ENCODE measurements at places on chromosomes 13 and 19.

- DNase-seq, result peak; percentile 22
Measured at GRCh38 chr13:29946093-29946492, 95.7 kb upstream of the UBL3 start.

GRCh38 chr19:1038978-1039645 is 795 bp upstream of the ABCA7 start:
- no peak for DNase-seq

DNA sequence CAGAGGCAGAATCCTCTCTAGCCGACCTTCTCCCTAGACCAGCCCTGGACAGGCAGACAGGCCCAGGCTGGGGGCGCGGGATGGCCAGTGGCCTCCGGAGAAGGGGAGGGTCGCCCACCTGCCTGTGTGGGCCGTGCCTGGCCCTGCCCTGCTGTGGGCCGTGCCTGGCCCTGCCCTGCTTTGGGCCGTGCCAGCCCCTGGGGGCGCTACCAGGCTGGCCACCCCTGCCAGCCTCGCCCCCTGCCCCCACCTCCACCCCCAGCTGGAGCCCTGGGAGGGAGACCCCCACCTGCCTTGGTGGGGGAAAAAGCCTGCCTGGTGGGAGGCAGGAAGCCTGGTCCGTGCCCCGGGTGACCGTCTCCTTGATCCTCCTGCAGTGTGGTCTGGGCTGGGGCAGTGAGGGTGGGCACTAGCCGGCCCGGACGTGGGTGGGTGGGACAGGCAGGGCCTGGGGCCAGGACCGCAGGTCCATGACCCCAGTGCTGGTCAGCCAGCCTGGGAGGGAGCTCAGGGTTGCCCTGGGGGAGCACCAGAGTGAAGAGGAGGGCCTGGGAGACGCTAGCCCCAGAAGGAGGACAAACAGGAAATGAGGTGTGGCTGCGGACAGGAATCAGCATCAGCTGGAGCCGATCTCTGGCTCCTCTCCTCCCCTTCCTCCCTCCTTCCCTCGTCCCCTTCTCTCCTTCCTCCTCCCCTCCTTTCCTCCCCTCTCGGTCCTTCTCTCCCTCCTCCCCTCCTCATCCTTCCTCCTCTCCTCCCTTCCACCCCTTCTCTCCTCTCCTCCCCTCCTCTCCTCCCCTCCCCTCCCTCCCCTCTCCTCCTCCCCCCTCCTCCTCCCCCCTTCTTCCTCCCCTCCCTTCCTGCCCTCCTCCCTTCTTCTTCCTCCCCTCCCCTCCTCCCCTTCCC is 5.1 kb upstream of the MKNK2 start:
- no peak for DNase-seq

DNA sequence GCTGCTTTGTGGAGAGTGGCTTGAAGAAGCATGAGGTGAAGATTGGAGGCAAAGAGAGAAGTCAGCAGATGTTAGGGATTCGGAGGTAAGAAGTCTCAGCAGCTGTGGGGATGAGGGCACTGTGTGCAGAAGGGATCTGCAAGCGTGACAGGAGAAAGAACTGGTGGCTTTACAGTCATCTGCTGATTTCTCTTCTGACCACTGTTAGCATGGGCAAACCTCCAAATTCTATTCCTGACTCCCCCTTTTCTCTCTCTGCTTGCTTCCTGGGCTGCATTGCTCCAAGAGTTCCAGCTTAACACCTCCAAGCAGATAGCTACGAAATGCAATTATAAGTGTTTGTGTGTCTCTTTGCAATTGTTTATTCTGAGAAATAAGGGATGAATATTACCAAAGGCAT is 159.6 kb downstream of the GGACT start:
- DNase-seq, result no peak

- DNase-seq, result peak; percentile 80
Measured at GRCh38 chr13:39612023-39612637, 9.1 kb upstream of the LHFPL6 start.

DNA sequence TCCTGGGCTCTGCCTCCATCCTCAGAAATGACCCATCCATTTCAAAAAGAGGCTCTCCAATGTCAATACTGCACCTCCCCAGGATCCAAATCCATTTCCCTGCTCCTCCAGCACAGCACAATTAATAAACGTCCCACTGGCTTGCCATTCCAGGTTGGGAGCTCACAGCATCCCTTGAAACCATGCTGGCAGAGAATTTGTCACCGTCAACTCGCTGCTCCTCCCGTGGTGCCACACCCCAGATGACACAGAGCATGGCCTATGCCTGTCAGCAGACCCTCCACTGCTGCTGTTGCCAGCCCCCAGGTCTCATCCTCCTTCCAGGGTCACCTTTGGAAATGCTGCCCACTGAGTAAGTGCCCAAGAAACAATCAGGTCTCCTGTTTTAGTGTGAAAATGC is 53.0 kb upstream of the UQCRFS1 start:
- DNase-seq, result no peak

- peak; percentile 30 for DNase-seq
Measured at GRCh38 chr13:101757446-101758039, 305.1 kb downstream of the ITGBL1 start.

DNA sequence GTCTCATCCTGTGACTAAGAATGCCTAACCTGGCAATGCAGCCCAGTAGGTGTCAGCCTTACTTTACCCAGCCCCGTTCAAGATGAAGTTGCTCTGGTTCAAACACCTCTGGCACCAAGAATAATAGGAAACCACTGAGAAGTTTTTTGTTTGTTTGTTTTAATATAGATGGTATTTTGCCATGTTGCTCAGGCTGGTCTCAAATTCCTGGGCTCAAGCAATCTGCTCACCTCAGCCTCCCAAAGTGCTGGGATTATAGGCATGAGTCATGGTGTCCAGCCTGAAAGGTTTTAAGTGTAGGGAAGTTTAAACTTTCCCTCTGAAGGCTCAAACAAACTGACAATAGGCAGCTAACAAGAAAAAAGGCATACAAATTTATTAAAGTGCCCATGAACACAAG is 51.2 kb upstream of the ABCC4 start:
- DNase-seq, result no peak

- DNase-seq, result no peak
Measured at GRCh38 chr13:31074756-31075155, 86.9 kb downstream of the HSPH1 start.

DNA sequence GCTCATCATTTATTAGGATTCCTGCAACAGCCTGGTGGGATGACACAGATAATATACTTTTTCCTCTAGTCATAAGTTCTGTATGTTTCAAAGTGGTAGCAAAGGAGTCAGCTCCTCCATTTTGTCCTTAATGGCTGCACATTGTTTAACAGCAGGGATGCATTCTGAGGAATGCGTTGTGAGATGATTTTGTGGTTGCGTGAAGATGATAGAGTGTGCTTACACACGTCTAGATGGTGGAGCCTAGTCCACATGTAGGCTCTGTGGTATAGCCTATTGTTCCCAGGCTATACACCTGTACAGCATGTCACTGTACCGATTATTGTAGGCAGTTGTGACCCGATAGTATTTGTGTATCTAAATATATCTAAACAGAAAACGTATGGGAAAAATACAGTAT is 4.6 kb downstream of the SMARCA4 start:
- DNase-seq, result no peak

DNA sequence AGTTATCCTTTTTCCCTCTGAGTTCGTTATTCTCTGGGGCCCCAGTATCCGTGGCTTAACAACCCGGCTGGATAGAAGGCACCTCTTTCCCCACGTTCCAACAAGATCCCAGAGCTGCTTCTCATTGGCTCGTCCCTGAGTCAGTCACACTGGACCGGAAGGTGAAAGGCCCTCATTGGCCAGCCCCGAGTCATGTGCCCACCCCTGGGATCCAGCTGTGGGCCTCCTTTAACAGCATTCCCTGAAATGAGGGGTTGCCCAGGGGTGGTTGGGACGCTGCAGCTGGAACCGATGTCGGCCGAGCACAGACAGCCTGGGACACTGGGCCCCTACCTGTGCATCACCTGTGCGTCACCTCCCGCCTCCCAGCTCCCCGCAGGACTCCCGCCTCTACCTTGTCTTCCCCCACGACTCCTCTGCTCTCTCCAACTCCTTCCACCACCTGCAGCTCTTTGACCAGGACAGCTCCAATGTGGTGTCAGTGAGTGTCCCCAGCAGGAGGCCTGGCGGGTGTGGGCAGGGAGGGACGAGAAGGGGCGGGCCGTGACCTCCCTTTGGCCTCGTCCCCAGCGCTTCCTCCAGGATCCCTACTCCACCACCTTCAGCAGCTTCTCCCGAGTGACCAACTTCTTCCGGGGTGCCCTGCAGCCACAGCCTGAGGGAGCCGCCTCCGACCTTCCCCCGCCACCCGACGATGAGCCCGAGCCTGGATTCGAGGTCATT is 4.3 kb downstream of the TBC1D17 start:
- no peak for DNase-seq

DNA sequence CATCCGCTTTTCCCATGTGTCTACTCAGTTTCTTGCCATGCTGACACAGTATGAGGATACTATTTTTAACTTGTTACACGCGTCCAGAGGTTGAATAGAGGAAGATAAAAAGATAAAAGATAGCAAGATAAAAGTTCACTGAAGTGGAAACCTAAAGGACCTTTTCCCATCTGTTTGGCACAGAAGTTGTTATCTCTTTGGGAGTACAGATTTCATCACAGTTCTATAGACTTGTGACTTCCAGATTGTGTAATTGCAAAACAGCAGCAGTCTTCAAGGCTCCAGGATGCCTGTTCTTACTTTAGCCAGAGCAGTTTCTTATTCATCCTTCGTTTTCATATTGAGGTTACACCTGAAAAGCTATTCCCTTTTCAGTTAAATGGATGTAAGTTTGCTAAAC is 369.2 kb downstream of the GPC5 start:
- no peak for DNase-seq

DNA sequence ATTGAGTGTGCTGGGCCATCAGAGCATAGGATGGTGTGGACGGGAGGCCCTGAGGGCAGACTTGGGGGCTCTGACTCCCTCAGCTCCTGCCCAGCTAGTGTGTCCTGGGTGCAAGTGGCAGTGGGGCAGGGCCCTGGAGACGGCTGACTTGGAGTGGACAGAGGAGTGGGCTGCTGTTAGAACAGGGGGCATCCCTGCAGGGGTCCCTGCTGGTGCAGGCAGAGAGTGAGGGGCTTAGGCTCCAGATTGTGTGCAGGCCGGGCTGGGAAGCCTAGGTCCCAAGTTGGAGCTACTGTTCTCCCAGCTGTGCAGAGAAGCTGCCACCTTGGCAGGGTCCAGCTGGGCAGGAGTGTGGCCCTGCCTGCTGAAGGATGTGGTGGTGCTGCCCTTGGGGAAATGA is 8.6 kb downstream of the KCTD15 start:
- DNase-seq, result no peak
